ENCODE measurements at places on chromosomes 2 and 18.

- no peak for DNase-seq
These were observed 18.5 kb upstream of the POLI start for GRCh38 chr18:54250846-54251261.

DNA sequence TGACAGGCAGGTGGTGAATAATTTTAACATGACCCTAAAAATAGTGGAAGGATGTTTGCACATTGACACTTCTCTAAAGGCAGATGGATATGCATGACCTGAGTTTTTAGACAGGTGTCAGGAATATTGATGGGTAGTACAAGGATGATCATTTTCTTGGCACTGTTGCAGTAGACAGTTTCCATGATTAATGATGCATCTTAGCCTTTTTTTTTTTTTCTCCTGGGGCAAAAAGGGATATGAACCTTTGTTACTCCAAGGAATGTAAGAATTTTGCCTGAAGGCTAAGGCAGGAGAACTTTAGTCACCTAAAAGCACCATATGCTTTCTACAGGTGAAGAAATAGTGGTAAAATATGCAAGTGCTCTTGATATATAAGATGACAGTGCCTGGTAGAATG is 136.3 kb upstream of the CAVIN2 start:
- DNase-seq: no peak

DNA sequence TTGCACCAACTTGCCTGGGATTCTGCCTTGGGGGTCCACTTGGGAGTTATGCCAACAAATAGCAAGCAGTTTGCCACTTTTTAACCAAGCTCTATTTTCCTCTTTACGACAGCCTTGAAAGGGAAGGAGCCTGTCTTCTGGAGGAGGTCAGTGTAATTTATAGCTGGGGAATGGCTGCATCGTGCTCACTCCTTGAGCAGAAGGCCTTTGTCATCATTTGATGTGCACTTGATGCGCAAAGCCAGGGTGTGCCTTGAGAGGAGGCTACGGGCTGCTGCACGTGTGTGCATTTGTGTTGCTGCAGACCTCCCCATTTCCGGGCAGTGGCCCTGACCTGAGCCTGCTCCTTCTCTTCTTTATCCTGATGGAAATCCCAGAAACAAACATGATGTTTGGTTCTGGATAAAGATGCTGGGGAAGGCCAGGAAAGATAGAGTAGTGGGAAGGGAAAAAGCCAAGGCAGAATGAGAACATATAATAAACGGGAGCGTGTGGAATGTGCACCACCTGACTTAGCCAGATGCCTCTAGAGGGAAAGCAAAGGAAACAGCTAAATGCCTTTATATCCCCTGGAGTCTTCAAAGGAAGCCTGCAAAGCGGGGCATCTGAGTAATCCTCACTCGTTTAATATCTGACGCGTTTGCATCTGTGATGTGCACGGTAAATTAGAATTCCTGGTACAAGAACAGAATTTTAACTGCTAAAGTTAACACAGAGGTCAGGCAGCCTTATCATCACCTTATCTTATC is 68.3 kb upstream of the ZNF521 start:
- DNase-seq: no peak

GRCh38 chr2:105509269-105510086 is 110.6 kb upstream of the FHL2 start:
- DNase-seq: peak; percentile 38

Measured in spinal cord (tissue), 10 donors.